Left renal pelvis (tissue), 4 donors: ENCODE measurements at places on chromosomes 3 and 15. TPM values are rescaled to one million over a fixed set of nuclear protein-coding genes. Genes with fewer than 3 reads are reported as not detected.

DNA sequence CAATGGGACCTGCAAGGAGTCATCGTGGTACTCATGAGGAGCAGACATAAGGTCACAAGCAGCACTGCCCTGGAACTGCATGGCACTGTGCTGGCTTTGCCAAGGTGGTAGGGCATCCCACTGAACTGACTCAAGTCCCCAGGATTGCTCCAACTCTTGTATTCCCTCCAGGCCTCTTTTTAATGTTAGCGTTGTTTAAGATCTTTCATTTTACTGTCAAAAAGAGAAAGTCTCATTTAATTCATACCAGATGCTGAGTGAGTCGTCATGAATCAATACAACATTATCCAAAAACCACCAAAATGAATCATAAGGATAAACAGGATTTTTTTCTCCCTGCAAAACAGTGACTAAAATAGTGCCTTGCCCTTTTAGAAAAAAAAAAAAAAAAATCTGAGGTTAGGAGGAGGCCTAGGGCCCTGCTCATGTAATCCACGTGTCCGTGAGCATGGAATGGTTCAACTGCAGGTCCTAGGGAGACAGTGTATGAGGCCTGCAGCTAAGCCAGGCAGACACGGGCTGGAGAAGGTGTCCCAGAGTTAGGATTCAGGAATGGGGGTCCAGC, 36.7 kb upstream of the BLM start:
- DNase-seq: no peak

- no peak for DNase-seq
Observed at GRCh38 chr15:66293419-66294156, at the start of gene DIS3L. Gene DIS3L (plus strand): TSS chr15:66293568. CDS start chr15:66293597, 29 bp downstream.

GRCh38 chr3:160999274-160999673, 105.9 kb downstream of the B3GALNT1 start:
- DNase-seq: no peak

GRCh38 chr15:72935521-72935920, 116.7 kb upstream of the NEO1 start:
- no peak for DNase-seq

DNA sequence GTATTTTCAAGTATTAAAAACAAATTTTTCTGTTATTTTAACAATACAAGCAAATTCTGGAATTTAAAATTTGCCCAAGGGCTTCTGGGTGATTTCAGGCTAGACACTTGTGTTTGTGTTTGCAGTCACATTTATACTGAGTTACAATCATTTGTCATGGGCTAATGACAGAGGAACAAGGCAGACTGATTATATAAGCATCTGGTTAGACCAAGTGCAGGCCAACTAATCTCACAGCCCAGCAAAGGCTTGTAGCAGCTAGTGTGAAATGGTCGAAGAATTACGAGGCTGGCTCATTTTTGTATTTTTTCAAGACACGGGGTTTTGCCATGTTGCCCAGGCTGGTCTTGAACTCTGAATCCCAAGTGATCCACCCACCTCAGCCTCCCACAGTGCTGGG, 52.1 kb downstream of the CMTM8 start:
- DNase-seq: no peak

- DNase-seq: no peak
Observed at GRCh38 chr3:186466391-186466974, 77.7 kb downstream of the CRYGS start.

GRCh38 chr15:61038910-61039309, 190.2 kb downstream of the RORA start:
- DNase-seq: no peak

GRCh38 chr15:29449136-29449535, 179.5 kb upstream of the NSMCE3 start:
- DNase-seq: peak; percentile 17

DNA sequence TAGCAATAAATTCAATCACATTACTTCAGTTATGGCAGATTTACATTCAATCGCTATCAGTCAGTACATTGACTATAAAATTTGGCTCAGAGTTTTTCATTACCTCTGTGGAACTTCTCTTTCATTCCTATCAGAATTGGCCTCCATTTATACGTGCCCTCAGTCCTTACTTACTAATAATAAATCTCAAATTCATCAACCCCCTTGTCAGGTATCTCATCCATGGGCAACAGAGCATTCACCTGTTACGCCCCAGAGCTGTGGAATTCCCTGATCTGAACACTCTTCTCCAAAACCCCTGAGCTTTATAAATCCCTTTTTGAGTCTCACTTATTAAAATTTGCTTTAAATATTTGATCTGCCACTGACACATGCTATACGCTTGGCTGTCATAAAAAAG, 492.9 kb downstream of the GBE1 start:
- DNase-seq: no peak

DNA sequence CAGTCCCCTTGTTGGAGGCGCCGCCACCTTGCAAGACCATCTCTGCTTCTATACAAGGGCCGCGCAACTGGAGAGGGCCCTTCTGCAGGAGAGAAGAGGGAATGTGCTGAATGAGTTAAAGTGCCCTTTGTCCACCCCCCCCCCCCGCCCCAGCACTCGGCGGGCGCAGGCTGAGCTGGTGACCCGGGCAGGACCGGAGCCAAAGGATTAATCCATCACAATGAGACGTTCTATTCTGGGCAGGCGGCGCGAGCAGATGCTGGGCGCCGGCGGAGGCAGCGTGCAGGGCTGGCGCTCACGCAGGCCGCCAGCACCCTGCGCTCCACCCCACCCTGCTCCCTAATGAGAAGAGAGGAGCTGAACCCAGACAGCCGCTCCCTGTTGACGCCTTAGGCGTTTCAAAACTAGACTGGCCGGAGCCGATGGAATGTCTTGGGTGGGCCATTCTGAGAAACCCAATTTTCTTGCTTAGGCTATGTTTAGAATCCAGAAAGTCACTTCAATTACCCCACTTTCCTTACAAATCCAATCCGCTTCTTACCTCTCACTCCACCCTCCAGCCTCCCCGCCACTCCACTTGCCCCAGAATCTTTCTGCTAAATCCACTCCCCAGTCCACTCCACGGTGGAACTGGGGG, 32.9 kb downstream of the GJD2 start:
- DNase-seq: no peak

DNA sequence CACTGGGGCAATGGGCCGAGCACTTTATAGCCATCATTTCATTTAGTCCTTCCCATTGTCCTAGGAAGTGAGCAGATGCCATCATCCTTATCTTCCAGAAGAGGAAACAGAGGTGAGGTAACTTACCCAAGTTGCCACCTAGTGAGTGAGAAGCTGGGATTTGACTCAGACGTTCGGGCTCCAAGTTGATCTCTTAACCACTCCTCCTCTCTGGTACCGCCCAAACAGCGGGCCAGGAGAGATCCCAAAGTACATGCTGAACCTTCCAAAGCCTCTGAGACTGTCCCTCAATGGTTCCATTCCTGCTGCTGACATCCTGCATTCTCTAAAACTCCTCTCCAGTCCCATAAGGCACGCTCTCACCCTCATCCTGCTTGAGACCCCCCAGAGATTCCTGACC, 56.2 kb downstream of the EXOG start:
- DNase-seq: no peak

GRCh38 chr3:174413062-174413912, 445.8 kb upstream of the NAALADL2 start:
- no peak for DNase-seq

DNA sequence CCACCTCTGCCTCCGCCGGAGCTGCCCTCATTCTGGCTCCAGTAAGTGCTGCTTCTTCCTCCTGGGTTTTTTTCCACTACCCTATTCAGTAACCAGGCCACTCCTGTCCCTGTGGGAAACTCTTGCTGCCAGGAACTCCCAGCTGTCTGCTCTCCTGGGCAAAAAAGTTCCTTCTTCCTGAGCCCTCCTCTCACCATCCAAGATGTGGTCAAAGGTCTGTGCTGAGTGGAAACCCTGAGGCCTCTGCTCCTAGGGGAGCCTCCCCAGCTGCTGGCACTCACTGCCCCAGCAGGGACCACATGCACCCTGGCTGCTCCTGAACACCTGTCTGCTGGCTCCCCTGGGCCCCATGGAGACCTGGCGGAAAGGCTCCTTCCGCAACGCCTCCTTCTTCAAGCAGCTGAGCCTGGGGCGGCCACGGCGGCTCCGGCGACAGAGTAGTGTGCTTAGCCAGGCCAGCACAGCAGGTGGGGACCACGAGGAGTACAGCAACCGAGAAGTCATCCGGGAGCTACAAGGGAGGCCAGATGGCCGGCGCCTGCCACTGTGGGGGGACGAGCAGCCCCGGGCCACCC, 454 bp downstream of the C15orf62 start:
- no peak for DNase-seq

- DNase-seq: no peak
Observed at GRCh38 chr3:40800343-40800742, 275.6 kb downstream of the ZNF621 start.

DNA sequence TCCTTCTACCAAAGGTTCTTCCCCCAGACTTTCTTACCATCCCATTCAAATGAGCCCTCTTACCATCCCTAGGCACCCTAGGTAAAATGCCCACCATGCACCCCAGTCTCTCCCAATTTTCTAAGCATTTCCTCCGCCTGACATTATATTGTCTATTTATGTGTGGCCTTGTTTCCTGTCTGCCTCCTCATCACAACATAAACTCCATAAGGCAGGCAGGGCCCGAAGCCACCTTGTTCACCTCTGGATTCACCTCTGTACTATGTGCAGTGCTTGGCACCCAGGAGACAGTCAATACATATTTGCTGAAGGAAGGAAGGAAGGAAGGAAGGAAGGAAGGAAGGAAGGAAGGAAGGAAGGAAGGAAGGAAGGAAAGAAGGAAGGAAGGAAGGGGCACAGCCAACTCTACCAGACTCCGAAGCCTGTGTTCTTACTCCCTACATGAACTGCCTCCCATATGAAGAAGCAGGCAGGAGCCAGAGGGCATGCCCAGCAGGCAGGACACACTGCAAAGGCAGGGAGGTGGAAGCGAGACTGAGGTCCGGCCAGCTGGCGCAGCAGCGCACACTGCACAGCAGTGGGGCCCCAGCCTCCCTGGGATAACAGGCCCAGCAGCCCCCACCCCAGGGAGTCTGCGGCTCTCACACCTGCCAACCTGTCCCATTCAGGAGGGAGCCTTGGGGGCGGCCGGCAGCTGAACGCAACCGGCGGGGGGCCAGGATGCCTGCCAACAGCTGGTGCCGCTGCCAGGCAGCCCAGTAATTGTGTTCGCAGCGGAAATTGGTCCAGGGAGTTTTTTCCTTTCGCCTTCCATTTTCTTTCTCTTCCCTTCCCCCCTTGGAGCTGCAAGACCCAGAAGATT, 106.0 kb upstream of the LINGO1 start:
- DNase-seq: no peak

GRCh38 chr3:30638685-30639412, 32.4 kb downstream of the TGFBR2 start:
- no peak for DNase-seq

DNA sequence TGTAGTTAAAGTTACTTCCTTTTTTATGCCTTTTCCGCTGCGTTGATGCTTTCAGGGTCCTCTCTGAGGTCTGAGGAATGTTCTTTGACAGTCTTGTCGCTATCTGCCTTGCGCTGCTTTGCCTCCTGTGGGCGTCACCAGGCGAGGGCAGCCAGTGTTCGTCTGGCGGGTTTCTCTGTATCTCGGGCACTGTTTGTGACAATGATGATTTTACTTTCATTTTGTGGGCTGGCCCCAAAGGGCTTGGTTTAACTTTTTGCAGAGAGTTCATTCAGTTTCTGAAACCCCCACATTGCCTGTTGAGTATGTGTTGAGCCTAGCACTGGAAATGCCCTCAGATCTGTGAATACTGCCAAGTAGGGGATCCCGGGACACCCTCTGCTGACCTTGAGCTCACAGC, 24.6 kb upstream of the SACM1L start:
- no peak for DNase-seq

GRCh38 chr3:188036375-188037194, 117.4 kb upstream of the LPP start:
- no peak for DNase-seq

DNA sequence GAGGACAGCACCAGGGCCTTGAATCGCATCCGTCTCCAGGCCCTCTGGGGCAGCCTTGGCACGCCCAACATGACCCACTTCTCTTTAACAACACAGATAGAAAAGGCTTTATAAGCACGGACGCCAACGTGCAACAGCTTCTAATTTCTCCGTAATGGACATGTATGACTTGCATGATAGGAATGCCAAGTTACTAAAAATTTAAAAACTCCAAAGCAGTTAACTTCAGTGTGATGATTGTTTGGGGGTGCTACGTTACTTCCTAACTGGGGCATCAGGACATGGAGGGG, 30.9 kb upstream of the SNRPA1 start:
- no peak for DNase-seq

- DNase-seq: no peak
Observed at GRCh38 chr3:75737831-75738493, 47.4 kb downstream of the ZNF717 start.

DNA sequence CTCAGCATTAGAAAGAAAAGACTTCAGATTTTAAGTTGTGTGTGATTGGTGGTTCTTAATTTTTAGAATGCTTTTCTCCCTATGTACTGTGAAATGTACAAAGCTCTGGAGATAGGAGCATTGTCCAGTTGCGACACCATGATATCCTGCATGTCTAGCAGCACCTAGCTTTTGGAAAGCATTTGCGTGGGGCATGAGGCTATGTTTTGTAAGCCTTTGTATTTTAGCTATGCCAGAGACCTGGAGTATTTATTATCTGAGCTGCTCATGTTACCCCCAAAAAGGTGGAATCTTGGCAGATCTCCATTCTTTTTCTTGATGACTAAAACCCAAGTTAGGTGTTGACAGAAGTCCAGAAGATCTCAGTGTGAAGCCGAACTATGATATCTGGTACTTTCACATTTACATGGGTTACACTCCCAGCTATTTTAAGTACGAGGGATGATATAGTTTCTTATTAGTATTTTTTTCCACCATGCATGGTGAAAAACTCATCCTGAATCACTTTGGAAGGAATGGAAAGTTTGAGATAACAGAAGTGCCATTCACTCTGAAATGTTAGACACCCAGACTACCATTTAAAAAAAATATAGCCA, 126.7 kb upstream of the SAMMSON start:
- DNase-seq: no peak

GRCh38 chr3:188197388-188197847, 43.5 kb downstream of the LPP start:
- DNase-seq: no peak

DNA sequence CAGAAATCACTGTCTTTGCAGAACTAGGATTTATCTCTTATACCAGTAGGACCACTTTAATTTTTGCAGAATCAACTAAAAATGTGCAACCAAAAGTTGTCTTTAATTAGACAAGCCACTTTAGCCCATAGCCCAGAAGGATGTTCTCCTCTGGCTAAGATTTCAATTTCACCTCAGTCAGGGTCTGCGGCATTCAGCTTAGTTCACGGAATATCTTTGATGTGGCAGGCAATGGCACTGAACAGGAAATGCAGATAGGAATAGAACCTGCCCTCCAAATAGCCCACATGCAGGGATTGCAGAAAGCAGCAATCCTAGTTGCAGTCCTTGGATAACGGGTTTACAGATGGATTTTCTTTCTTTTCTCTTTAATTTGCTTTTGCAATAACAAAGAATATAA, 100.8 kb downstream of the MESD start:
- no peak for DNase-seq

Gene MNS1
- 31.4 TPM for polyA plus RNA-seq

Gene LRRC34
- 16.7 TPM for polyA plus RNA-seq

Gene CADPS
- 1.9 TPM for polyA plus RNA-seq

Gene PDCD10
- polyA plus RNA-seq: 67.0 TPM

Gene FOXL2
- not detected for polyA plus RNA-seq

Gene SUSD5
- polyA plus RNA-seq: 4.1 TPM

Gene CCDC9B
- polyA plus RNA-seq: 5.6 TPM

Gene FAM98B
- polyA plus RNA-seq: 106 TPM

Gene PLA2G4B
- 11.9 TPM for polyA plus RNA-seq

Gene ERICH6
- 0.72 TPM for polyA plus RNA-seq

Gene DISP2
- 0.11 TPM for polyA plus RNA-seq

Gene ALDH1A2
- polyA plus RNA-seq: 281 TPM

Gene ZNF860
- 1.7 TPM for polyA plus RNA-seq

Gene AP3B2
- polyA plus RNA-seq: 3.4 TPM

Gene ALG1L2
- 1.3 TPM for polyA plus RNA-seq
